ENCODE measurements at places on chromosomes 11 and 22. TPM values are rescaled to one million over a fixed set of nuclear protein-coding genes. Genes with fewer than 3 reads are reported as not detected.

GRCh38 chr22:36369922-36370791 lies 17.6 kb downstream of the MYH9 start:
- no peak for DNase-seq

DNA sequence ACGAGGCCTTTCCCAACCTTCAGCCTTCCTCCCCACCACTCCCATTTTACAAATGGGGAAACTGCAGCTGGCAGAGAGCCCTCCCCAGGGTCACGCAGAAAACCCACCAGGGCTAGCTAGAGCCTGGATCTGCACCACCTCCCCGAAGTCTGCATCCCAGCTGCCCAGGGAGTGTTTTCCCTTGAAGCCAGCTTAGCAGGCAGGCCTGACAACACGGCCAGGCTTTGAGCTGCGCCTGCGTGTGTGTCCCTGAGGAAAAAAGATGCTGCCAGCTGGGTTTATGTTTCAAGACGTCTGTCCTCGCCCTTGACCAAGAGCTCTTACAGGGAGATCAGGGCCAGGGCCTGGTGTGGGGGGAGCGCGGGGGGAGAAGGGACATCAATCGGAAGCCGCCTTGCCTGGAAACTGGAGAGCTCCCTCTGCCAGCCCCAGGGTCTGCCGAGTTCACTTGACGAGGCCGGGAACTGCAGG lies 20.3 kb downstream of the WNT11 start:
- no peak for DNase-seq

The OR4D9 gene
- total RNA-seq = not detected

The SYT7 gene
- 2.5 TPM for total RNA-seq

The ADM2 gene
- 3.9 TPM for total RNA-seq

The KCTD14 gene
- 19.3 TPM for total RNA-seq

The SYT12 gene
- total RNA-seq = 0.62 TPM

All from Panc1 (cell line).